ENCODE measurements at places on chromosomes 1 and 21. TPM values are rescaled to one million over a fixed set of nuclear protein-coding genes. Genes with fewer than 3 reads are reported as not detected.

FAM131C gene
- 0.26 TPM for total RNA-seq

LRRC38 gene
- not detected for total RNA-seq

SERPINC1 gene
- not detected for total RNA-seq

ASCL5 gene
- not detected for total RNA-seq

NCMAP gene
- total RNA-seq, result not detected

IL24 gene
- 0.37 TPM for total RNA-seq

CLIC6 gene
- not detected for total RNA-seq

LRRIQ3 gene
- total RNA-seq, result 0.55 TPM

LCE6A gene
- total RNA-seq, result not detected

B4GALT3 gene
- total RNA-seq, result 55.9 TPM

EXOSC10 gene
- 88.8 TPM for total RNA-seq

PTGFR gene
- total RNA-seq, result 0.03 TPM

TRIM63 gene
- total RNA-seq, result 129 TPM

AADACL3 gene
- not detected for total RNA-seq

PIGC gene
- total RNA-seq, result 22.5 TPM

LIPI gene
- total RNA-seq, result not detected

LHX8 gene
- 0.08 TPM for total RNA-seq

HMCN1 gene
- 150 TPM for total RNA-seq

G0S2 gene
- 0.18 TPM for total RNA-seq

Data from SK-MEL-5 (cell line).